ENCODE measurements at places on chromosomes 3 and 15.

DNA sequence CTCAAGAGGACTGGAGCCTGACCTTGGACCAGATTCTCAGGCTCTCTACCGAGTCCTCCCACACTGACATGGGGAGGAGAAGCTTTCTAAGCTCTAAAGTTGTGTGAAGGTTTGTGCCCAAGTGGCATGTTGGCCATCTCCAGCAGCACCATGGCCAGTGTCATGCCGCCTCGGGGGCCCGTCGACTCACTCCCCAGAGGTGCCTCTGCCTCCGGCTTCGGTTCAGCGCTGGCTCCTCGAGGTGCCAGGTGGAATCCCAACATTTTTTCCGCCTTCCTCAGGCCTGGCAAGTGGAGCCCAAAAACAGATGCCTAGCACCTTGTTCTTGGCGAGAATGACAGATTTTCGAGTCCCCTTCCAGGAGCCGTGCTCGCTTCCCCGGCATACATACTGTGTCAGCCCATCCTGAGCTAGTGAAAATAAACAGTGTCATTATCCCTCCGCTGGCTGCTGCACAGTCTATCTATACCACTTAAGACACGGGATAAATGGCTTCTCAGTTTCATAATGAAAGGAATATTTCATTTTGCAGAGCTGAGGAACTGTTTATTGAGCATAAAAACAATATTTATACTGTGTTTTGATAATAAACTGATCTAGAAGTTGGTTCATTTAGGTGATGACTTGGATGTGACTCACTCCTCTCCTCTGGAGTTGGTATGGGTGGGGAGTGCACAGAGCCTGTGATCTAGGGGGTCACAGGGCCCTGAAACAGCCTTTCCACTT is 328.5 kb upstream of the TLE3 start:
- DNase-seq, result no peak

- no peak for DNase-seq
These were observed 19.7 kb downstream of the TM4SF4 start for GRCh38 chr3:149494022-149494758.

DNA sequence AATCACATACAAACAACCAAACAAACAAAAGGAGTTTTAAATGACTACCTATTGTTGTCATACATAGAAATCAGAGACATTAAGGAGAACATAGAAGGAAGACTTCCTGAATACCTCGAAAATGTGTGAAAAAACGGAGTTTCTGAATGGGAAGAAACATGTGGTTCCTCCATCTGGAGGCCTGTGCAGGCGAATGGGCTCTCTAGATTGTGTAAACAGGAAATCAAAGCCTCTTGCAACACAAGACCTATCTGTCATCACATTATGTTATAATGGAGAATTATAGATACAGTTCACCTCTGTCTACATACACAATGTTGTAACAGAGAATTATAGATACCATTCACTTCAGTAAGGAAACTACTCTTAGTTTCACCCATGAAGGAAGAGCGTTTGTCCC is 44.1 kb downstream of the RUBCN start:
- no peak for DNase-seq

DNA sequence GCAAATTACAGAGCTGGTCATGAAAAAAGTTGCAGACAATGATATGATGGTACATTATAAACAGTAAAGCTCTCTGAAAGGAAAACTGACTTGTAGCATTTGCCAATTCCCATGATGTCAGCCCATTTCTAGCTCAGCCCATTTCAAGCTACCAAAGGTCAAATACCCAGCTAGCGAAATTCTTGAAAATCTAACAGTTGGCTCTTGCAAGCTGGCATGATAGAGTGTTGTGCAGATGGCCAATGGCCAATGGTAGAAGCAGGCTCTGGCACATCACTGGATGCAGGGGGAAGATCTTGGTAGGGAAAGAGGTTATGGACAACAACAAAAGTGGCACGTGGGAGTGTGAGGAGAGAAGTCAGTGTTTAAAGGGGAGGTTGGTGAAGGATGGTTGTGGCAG is 36.7 kb downstream of the RASGRF1 start:
- DNase-seq, result no peak

DNA sequence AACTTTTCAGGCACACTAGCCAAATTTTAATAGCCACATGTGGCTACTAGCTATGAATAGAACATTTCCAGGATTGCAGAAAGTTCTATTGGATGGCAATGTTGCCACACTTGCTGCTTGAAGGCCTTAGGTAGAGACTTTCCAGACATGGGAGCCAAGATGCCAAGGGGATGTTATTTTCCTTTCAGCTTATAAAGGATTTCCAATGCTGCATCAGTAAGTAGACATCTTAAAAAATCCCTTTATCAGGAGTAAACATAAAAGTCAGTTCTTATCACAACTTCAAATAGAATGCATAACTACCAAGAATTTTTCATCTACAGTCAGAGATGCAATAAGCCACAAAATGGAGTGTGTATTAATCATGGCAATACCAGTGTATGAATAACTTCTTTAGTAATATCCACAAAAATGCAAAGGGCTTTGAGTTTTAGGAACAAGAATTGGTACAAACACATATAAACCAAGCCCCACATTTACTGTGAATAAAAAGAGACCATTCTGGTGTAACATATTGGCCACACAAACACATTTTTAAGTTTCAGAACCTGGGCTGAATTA is 457.1 kb upstream of the ADAMTS9 start:
- DNase-seq, result peak; percentile 31

DNA sequence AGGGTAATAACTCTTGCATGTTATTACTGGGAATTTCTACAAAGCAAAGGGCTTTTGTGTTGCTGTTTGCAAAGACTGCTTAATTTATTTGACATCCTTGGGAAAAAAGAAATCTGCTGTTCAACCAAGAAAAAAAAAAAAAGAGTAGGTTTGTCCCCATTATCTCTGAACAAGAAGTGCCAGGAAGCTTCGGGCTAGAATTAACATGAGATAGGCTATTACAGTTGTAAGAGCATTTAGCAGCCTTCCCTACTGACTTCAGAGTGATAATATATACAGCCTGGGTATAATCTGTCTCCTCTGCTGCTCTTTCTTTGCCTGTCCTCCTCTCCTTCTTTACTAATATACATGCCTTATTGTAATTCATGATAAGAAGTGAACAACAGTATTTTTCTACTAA is 23.3 kb upstream of the CHMP2B start:
- DNase-seq, result no peak

DNA sequence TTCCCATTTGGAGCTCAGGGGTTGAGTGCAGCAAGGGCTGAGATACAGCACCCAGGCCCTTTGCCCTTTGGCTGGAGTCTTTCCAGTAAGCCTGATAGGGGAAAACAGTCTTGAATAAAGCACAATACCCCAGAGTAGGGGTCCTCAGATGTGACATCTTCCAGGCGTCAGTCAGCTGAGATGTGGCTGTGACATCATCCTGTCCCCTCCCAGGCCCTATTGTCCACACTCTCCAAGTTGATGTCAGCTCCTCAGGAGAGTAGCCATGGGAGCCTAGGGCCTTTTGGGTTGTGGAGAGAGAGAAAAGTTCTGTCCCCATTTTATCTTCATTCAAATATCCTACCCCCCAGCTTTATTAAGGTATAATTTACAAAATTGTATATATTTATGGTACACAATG is 92.5 kb downstream of the CACNA2D3 start:
- no peak for DNase-seq

- peak; percentile 79 for DNase-seq
These were observed 19.9 kb downstream of the NOX5 start for GRCh38 chr15:69034352-69034751.

DNA sequence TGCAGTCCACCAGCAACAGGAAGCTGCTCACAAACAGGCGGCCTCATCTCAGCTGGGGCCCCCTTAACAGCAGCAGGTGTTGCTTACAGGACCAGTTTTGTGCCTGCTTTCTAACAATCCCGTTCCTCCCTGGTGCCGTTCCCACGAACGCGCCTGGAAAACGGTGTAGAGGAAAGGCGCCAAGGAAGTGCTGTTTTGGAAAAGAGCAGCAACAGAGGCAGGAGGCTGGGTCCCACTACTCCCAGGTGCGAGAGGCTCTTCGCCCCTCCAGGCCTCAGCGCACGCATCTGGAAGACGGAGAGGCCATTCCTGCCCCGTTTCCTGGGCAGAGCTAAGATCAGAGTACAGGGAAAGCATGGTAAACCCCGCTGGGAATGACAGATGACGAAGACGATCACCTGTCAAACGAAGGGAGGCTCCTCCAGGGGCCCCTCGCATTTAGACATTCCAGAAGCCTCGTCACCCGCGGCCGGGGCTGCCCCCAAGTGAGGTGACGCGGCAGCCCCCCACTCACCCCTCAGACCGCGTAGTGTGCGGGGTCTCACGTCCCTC is 603 bp downstream of the SCAPER start:
- no peak for DNase-seq

- no peak for DNase-seq
These were observed 1.8 kb upstream of the CCR1 start for GRCh38 chr3:46209746-46210470.

DNA sequence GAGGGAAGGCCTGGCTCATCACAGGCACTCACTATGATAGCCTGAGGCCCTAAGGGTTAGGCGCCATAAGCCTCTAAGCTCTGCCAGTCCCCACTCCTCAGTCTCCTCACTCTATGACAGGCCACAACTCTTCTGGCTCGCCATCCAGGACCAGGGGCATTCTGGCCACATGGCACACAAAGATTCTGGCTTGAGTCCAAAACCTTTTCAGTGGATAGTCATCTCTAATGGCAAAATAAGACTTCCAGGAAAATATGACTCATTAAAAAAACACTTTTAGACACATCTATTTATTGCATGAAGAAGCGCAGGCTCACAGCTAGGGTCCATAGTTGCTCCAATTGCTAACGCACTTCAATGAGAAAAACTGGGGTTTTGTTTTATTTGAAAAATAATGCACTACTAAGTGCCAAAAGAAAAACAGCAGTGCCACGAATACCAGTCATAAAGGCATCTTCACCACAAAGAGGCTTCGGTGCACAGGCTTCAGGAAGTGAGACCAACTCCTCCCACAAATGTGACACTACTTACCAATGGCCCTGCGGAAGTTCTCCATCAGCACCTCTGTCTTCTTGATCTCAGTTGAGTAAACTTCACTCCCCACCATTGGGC is 11.1 kb downstream of the RUVBL1 start:
- DNase-seq, result peak; percentile 58

GRCh38 chr3:61876797-61877196 is 315.4 kb downstream of the PTPRG start:
- DNase-seq, result peak; percentile 41

DNA sequence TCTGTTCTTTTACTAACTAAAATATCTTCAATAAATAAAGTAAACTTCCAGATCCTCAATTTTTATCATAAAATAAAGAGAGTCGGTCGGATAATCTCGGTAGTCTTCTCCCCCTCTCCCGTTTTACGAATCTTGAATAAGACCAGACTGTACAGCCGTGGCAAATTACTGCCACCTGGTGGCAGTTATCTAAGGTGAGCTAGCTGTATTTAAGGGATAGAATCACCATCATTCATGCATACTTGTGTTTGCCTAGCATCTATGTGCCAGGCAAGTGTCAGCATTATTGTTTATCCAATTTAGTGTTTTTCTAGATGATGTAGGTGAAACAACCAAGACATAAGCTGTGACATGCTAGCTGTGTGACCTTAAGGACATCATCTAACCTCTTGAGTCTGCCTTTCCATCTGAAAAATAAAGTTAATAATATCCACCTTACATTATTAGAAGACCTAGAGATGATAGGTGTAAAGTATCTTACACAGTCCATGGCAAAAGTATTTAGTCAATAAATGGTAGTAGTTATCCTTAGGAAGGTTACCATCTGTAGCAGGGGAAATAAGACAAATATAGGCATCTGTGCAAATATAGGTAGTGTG is 21.3 kb downstream of the DUT start:
- no peak for DNase-seq

DNA sequence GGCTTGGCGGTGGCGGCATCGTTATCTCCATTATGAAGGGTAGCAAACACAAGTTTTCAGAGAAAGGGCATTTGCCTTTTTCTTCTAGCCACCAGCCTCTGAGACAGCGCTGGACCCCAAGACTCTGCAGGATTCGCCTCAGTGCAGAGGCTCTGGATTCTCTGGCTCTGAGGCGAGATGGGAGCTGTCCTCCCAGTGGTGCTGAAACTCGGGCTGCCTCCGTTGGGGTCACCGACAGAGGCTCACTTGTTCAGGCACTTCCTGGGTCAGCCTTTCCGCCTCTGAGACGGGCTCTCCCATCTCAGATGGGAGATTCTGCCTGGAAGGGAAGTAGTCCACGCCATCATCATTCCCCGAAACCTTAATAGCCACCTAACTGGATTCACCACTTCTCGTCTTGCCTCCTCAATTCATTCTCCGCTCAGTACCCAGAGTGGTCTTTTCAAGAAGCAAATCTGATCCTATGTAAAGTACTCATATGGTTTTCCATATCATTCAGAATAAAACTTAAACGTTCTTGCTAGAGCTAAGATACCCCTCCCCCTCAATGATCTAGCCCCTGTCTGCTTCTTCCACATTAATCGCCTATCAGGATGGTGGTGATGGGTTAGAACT is 76.9 kb downstream of the RHCG start:
- no peak for DNase-seq

GRCh38 chr15:68829068-68829467 is 8.4 kb upstream of the ANP32A start:
- no peak for DNase-seq

GRCh38 chr3:127665586-127665985 is 7.2 kb upstream of the ABTB1 start:
- DNase-seq, result no peak

- no peak for DNase-seq
These were observed 10.6 kb downstream of the TP63 start for GRCh38 chr3:189641776-189642175.

DNA sequence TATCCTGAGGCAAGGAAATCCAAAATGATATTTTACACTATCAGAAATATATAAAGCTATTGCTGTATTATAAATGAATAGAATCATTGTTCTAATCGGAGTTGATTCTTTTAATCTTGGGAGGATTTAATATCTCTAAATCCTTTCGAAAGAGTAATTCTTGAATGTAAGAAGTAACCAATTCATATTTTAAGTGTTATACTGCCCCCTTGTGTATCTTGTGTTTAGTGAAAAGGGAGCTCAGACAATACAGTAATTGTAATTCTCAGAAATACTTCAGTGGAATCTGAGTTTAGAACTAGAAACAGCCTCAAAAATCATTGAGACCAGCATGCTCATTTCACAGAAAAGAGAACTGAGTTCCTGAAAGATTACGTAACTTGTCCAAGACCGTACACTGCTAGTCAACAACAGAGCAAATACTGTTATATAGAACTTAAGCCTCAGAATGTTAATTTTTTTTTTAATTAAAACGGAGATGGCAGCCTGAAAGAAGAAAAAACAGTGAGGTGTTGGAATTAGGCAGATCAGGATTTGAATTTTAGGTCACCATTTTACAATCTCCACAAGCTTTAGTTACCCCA is 42.9 kb downstream of the PLCH1 start:
- peak; percentile 6 for DNase-seq

DNA sequence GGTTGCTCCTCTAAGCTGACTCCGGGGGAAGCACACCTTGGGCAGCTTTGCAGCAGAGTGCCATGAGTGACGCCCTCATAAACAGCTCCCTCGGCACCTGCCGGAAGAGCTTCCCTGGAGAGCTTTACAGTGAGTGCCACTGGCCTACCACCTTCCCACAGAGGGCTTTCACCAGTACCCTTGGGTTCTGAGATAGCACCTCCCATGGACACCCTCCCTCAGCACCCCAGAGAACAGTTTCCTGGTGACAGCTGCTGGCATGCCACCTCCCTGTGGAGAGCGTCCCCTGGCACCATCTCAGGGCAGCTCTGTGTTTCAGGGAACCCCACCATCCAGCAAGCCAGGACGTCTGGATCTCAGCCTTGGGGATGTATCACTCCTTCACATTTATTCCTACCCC is 49.1 kb downstream of the RUBCN start:
- DNase-seq, result no peak

All from non-pigmented ciliary epithelial cell (primary cell).